OCI-M1 (cell line): ENCODE measurements at places on chromosomes 12 and 14.

DNA sequence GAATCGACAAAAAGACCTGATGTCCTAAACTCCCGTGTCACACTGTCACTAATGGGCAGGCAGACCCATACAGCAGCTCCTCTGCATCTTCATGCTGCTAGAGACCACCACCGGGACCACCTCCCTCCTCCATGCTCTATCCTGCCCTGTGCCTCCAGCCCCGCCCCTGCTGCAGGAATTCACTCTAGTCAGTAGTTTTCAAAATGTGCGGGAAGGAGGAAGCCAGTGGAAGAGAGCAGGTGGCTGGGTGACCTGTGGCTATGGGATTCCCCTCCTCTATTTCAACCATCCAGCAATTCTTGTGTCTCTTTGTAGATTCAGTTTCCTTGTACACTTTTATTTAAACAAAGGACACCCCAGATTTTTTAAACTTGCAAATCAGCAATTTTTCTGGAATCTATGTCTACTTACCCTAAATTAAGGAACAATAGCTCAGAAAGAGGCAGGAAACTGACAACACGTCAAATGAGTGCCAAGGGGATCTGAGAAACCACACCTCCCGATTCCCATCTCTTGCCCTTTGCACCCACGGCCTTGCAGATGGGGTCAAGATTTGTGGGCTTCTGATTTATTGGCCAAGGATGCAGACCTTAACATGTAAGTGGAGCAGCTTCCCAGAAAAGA, 20.4 kb upstream of the MAP1LC3B2 start:
- no peak for DNase-seq

- DNase-seq: no peak
Measured at GRCh38 chr12:56657416-56658379, 11.9 kb upstream of the ATP5F1B start.

DNA sequence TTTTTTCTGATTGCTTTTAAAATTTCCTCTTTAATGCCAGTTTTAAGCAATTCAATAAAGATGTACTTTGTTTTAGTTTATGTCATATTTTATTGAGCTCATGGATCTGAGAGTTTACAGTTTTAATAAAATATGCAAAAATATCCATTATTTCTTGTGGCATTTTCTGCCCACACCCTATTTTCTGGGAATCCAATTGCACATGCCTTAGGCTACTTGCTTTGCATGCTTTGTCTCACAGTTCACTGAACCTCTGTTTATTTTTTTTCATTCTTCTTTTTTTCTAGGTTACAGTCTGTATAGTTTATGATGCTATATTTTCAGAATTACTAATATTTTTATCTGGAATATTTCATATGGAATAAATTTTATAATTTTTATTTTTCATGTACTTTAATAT, 1258.0 kb downstream of the FSCB start:
- no peak for DNase-seq

DNA sequence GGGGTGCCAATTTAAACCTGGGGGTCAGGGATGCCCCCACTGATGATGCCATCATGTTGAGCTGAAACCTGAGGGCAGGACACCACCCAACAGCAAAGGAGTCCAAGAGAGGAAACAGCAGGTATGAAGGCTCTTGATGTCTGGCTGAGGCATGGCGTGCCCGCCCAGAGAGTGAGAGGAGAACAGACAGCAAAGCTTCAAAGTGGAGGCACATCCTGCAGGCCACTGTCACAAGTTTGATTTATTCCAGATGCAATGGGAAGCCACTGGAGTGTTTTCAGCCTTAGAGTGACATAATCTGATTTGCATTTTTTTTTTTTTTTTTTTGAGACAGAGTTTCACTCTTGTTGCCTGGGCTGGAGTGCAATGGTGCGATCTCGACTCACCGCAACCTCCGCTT, 34.8 kb downstream of the IRF2BPL start:
- no peak for DNase-seq

GRCh38 chr12:6950811-6951540, at the start of gene PTPN6:
PTPN6 (plus strand) TSS chr12:6951356; CDS start chr12:6951513, 157 bp downstream.
- peak; percentile 74 for DNase-seq

GRCh38 chr12:95790917-95791849, 619 bp upstream of the NTN4 start:
- no peak for DNase-seq

GRCh38 chr12:14239350-14239934, 126.0 kb upstream of the ATF7IP start:
- DNase-seq: peak; percentile 94

DNA sequence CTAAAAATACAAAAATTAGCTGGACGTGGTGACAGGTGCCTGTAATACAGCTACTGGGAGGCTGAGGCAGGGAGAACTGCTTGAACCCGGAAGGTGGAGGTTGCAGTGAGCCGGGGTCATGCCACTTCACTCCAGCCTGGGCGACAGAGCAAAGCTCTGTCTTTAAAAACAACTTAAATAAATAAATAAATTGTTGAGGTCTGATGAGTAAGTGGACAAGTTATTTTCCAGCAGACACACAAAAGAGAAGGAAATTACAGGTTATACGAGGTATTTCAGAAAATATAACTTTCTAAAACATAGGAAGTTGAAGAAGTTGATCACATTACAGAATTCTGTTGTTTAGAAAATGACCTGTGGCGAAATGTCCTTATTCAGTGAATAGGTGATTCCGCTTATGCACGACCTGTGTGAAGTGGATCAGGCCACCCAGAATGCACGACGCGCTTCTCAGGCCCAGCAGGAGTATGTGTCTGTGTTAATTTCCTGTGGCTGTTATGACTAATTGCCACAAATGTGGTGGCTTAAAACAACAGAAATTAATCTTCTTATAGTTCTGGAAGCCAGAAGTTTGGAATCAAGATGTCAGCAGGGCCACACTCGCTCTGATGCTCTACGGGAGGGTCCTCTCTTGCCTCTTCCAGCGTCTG, 38.1 kb downstream of the P2RX7 start:
- DNase-seq: no peak

DNA sequence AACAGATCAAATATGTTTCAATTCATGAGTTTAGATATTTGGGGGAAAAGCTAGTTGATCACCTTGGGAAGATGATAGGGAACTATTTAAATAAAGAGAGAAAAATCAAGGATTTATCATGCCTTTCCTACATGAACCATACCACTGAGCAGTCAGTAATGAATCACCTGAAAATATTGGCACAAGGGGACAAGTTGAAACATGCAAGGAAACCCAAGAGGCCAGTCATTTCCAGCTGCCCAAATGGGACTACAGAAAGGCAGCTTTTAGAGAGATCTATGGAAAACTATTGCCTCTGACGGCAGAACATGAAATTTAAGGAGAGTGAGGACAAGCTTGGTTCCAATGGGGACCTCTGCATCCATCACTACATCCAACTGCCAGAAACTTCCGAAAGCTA, 14.1 kb upstream of the ETV6 start:
- DNase-seq: no peak

DNA sequence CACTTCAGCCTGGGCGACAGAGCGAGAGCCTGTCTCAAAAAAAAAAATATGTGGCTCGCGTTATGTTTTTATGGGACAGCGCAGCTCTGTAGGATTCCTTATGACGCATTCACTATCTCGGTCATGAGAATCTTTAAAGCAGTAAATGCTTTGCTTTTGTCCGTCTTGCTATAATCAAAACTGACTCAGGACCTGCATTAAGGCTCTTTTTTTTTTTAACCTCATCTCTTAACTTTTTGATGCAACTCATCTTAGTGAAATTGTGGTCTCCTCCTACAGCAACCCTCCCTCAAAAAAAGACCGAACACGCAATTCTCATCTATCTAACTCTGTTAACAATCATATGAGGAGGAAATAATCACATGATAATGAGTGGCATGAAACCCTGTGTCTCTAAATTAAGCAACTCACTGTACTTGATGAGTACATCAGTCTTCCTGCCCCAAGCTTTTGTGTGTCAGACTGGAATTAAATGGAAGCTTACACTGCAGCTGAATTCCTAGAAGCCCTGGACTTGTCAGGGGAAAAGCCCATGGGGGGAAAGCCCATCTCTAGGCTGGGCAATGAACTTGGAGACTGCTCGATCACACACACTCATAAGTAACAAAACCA, 4.3 kb downstream of the P2RX4 start:
- peak; percentile 25 for DNase-seq

DNA sequence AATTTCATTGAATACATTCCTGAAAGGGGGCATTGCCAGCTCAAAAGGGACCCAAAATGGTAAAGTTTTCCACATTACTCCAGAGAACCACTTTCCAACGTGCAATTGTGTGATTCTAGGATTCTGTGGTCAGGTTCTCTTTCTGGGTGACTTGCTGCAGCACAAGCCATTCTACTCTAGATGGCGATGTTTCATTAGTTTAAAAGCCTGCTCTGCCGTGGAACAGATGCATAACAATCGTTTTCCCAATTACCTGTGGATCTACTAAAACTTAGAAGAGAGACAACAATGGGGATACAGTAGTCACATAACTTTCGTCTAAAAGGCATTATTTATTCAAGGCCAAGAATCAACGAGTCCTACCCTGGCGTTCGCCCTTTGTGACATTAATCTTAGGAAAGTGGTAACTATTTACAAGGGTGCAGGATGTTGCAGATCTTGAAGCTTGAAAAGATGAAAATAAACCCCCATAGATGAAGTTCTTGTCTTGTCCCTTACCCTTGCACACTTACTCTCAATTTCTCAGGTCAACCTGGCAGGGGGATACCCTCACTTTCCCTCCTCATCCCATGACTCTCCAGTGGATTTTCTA, 400.9 kb downstream of the SNAPC1 start:
- DNase-seq: peak; percentile 47

DNA sequence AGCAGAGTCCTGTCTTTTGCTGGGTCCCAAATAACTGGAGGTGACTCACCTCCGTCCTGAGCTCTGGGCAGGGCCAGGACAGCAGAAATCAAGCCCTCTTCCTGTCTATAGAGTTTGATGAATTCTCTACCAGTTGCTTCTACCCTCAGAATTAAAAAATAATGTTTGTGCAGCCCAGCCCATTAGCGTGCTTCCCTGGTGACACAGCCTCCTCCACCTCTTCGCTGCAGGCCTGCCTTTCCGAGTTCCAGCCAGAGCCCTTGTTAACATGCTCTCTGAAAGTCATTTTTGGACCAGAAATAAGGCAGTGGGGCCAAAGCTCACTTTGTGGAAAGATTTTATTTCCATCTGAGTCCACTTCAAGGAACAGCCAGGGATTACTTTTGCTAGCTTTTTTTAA, 94.0 kb downstream of the TBX5 start:
- DNase-seq: no peak

DNA sequence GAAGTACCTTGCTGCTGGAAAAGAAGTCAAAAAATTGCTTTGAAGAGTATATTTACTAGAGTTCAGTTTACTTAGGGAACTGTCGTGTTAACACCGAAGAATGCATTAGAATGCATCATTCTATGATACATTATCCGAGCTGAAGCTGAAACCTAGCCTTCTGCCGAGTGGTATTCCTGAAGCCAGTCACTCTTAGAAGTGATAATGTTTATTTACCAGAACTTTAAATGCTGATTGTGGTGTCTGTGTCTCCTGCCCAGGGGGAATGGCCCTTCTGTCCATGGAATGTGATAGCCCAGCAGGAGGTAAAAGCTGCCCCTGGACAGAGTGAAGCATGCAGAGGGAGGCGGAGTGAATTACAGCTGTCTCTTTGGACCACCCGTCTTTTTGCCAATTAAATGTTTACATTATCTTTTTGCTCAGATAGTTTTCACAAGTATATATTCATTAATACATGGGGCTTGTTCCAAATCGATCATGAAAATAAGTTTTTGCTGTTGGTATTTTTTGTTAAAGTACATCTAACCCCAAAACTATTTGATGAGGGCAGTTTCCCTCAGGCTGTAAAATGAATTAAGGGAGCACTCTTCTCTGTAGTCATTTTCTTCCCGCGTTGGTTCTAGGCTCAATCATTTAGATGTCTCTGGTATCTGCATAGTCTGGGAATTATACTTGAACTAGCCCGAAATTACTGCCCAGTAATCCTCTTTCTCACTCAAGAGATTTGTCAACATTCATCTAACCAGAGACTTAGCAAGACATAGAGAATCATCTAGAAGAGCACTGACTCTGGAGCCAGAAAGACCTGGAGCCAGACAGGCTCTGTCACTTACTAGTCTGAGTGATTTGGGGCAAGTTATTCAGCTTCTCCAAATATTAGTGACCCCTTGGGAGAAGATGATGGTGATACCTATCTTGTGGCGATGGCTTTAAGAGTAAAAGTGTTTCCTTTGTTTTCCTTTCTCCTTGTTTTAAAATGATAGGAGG, 147.6 kb downstream of the CRADD start:
- DNase-seq: no peak

GRCh38 chr14:71933001-71933587, 865 bp downstream of the RGS6 start:
- DNase-seq: peak; percentile 63

GRCh38 chr14:21990116-21990515, 316.5 kb upstream of the OR4E1 start:
- peak; percentile 23 for DNase-seq

GRCh38 chr12:3285570-3285969, 205.4 kb upstream of the PRMT8 start:
- no peak for DNase-seq

DNA sequence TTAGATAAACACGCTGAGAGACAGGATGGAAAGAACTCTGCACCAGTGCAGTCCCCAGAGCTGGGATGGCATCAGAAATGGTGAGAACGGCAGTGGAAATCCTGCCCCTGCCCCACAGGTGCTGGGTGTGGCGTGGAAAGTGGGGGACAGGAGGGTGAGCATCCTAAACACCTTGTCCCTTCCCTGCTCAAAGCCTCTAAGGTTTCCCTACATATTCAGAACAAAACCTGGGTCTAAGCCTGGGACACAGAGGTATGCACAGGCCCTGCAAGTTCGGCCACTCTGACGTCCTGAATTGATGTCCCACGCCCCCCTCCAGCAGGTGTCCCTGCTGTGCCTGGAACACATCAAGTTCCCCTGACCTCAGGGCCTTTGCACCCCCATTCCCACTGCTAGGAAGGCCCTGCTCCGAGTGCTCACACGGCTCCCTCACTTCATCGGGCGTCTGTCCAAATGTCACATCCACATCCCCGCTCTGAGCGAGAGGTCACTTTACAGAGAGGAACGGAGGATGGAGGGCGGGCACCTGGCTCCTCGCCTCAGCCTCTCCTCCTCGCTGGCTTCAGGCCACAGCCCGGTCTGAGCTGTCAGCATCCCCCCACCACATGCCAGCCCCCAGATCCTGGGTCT, 38.5 kb upstream of the SFSWAP start:
- DNase-seq: no peak

DNA sequence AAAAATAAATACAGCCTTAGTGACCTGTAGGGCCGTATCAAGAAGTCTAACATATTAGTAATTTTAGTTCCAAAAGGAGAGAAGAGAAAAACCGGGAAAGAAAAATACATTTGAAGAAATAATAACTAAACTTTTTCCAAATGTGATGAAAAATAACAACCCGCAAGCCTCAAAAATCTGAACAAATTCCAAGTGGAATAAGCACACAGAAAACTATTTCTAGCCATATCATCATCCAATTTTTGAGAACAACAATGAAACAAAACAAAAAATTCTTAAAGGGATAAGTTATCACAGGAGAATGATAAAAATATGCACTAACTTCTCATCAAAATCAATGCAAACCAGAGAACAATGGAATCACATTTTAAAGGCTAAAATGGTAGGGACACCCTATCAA, 198.1 kb upstream of the PLXNC1 start:
- DNase-seq: no peak
